Activated CD4-positive, alpha-beta T cell treated with anti-CD3 and anti-CD28 coated beads for 48 hours (primary cell): ENCODE measurements at places on chromosomes 4 and X.

DNA sequence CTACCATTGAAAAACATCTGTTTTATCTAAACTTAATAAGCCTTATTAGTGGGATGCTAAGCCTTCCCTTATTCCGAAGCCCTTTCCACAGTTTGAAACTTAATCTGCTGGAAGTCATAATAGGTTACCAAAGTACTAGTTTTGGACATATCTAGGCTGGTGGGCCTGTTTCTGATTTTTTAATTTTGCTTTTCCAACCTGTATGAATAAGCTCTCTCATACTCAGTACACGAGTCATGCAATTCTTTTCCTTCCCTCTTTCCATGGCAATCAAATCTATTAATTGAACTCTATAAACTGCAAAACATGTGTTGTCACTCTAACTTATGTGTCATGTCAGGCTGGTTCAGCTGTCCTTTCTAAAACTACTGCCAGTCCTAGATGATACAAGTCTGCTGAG is 91.0 kb downstream of the AMMECR1 start:
- no peak for DNase-seq

GRCh38 chr4:168321006-168321405 is 2.5 kb upstream of the DDX60 start:
- DNase-seq = no peak

DNA sequence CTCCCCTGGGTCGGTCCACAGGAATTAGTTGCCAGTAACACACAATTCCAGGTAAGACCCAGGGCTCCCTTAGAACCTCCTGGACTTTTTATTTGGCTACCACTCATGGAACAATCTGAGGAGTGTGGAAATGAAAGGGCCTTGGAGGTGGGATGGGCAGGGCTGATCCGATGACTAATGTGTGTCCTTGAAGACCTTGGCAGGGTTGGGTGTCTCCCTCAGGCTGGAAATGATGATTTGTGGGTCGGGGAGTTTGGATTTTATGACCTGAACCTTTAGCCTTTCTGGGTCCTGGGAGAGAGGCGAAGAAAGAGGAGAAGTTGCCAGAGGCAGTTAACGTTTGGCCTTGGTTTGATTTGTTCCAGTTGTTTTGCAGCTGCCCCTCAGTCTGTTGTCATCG is 425.0 kb downstream of the MID1IP1 start:
- DNase-seq = no peak

DNA sequence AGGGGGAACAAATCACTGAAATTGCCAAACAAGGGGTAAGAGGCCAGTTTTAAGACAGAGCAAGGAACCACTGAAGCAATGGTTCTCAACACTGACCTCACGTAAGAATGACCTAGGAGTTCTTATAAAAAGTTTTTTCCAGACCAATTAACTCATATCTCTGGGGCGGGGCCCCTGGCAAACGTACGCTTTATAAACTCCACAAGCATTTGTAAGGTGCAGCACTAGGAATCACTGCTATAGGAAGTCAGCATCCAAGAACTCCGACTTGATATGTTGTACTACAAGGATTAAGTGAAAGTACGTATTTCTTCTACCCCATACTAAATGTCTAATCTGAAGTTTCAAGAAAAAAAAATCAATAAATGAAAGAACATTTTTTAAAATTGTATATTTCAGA is 269.9 kb downstream of the RCHY1 start:
- DNase-seq = no peak

DNA sequence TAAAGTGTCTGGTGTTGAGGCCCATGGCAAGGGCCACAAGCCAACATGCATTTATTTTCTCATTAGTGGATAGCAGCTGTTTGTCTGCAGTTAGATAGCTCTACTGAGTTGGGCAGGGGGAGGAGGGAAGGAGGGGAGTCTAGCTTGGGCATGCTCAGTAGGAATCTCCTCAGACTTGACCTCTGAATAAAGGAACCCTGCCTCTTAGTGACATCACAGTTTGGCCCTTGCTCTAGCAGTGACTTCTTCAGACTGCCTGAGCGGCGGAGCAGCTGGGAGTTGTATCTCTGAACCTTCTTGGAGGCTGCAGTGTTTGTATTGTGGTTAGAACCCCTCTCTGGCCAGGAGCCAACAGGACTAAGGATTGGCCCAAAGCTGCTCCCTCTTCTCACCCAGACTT is 57.4 kb downstream of the BCORL1 start:
- DNase-seq = no peak

DNA sequence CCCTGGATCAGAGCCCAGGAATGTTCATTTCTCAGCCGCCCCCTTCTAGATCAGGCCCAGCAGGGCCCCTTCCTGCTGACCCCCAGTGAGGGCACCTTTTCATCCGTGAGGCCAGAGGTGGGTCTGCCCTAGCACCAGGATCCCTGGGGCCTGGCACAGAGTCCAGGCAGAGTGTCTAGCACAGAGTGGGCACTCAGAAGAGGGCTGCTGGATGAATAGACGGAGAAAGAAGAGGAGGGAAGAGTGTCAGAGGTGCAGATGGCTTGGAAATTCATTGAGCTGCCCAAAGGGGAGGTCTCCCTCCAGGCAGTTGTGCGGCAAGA is 106.5 kb downstream of the CPZ start:
- no peak for DNase-seq
